ENCODE measurements at places on chromosomes 5 and 9. TPM values are rescaled to one million over a fixed set of nuclear protein-coding genes. Genes with fewer than 3 reads are reported as not detected.

GRCh38 chr5:177447611-177448243 is 1.1 kb downstream of the PRR7 start:
- peak; percentile 8 for ATAC-seq

- ATAC-seq: no peak
Measured at GRCh38 chr9:21121079-21121478, 20.6 kb downstream of the IFNW1 start.

DNA sequence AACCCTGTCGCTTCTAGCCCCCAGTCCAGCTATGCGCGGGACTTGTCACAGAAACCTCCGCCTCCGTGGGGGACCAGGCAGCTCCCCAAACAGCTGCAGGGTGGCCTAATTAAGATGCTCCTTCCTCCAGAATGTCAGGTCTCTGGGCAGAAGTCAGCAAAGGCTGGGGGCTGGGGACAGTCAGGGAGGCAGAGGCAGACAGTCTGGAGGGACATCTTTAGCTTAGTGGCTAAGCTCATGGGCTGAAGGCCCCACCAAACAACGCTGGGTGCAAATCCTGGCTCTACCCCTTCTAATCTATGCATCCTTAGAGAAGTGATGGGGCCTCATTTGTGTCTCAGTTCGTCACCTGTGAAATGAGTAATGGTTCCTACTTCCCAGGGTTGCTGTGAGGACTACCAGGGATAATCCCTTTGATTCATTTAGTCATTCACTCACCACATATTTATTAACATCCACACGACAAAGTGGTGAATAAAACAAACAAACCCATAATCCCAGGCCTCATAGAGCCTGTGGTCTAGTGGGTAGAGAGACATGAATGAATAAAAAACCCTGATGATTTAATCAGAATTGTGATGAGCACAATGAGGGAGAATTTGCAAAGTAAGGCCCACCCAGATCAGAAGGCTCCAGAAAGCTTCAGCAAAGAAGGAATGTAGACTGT is 20.2 kb upstream of the MED27 start:
- ATAC-seq: no peak

DNA sequence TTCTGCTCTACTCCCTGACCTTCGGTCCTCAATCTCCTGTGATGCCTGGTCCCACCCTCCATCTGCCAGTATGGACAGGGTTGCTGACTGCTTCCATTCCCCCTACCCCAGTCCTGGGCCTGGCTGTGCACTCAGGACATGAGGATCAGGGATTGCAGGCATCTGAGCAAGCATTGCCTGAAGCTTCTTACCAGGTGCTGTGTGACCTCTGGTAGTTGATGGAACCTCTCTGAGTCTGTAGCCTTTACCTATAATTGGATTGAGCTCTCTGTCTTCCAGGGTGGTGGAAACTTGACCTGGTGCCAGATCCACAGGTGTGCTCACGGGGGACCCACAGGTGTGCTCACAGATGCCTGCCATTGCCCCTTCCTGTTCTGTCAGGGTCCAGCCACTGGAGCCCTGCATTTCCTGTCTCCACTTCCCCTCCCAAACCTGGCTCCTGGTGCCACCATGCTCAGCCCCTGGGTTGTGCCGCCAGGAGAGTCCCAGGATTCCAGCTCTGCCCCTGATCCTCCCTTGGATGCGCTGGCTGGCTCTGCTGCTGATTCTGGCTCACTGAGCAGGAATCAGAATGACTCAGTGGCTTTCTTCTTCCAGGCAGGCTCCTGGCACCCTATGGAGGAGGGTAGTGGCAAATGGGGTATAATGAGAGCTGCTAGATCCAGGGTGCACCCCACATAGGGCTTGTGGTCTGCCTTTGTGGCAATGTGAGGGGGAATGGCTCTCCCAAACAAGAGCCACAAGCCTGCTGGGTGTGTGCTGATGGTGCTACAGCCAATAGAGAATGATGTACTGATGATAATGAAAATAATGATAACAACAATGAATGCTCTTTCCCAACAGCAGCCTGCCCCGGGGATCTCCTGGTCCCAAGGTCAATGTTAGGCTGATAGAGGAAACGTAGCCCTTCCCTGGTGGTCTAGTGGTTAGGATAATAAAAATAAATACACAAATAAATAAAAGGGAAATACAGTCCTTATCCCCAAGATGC is 35.2 kb upstream of the PSD2 start:
- ATAC-seq: no peak

GRCh38 chr9:120916588-120916987 is 10.0 kb downstream of the TRAF1 start:
- no peak for ATAC-seq

GRCh38 chr5:132473019-132473531 is 17.5 kb downstream of the IRF1 start:
- ATAC-seq: peak; percentile 63

DNA sequence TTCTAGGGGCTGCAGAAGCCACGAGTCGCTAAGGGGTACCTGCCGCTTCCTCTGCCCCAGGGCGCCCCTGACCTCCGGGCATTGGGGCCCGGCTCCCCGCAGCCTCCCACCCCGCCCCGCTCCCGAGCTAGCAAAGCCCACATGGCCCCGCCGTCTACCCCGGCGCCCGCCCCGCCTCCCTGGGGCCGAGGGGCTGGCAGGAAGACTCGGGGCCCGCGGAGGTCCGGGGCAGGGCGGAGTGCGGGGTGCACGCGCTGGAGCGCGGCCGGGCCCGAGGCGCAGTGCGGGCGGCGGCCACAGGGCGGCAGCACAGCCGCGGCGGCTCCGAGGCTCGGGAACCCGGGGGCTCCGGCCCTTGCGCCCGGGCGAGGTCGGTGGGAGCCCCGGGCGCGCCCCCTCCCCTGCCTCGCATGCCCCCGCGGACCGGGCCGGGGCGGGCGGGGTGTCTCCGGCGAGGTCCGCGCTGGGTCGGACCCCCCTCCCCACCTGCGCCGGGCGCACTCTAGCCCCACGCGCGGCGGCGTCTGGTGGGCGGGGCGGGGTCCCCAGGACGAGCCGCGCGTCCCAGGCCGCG is 6.7 kb downstream of the NRARP start:
- peak; percentile 71 for ATAC-seq

GRCh38 chr5:1111727-1112289 is at the start of gene SLC12A7:
TSS of gene SLC12A7 (minus strand) at chr5:1112063. CDS start at chr5:1111991, 72 bp downstream.
- peak; percentile 62 for ATAC-seq

DNA sequence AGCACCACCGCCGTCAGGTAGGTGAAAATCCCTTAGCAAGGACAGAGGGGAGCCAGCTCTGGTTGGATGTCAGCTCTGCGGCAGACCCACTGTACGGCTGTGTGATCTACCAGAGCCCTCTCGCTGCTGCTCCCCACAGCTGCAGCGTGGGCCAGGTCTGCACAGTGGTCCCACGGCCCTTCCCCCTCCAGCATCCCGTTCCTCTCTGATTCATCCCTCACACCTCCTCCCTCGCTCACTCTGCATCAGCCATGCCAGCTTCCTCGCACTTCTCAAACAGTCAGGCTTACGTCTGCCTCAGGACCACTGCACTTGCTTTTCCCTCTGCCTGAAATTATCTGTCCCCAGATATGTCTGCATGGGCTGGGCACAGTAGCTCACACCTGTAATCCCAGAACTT is 26.6 kb upstream of the CFAP157 start:
- ATAC-seq: no peak

- ATAC-seq: no peak
Measured at GRCh38 chr9:7937761-7938491, 138.3 kb upstream of the DMAC1 start.

Gene FOXD4L5
- total RNA-seq: not detected

Gene ACOT12
- total RNA-seq: not detected

Gene CDX1
- not detected for total RNA-seq

Measured in esophagus mucosa (tissue), 1 donor.